ENCODE measurements at places on chromosomes 13 and 19.

GRCh38 chr19:3671680-3672574, 28.3 kb downstream of the PIP5K1C start:
- no peak for DNase-seq

DNA sequence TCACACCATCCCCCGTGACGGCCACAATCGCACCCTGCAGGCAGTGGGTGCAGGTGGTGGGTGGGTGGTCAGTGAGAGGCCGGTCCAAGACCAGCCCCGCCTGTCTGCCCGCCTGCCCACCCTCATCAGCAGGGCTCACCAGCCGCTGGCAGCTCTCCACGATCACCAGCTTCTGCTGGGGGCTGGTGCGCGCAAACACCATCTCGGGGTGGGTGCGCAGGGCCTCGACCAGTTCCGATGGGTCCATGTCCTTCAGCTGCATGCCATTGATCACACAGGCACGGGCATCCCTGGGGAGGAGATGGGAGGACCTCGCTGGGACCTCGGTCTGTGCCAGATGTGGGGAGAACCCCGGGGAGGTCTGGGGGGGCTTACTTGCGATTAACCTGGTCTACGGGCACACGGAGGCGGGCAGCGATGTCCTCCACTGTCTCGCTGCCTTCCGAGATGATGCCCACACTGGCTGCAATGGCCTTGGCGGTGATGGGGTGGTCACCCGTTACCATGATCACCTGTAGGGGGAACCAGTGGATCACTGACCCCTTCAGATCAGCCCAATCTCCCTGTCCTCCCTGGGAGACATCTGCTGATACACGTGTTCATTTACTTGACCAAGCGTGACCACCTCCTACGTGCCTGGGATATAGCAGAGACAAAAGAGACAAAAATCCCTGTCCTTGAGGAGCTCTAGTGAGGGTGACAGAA, 8.0 kb downstream of the ATP4A start:
- no peak for DNase-seq

- DNase-seq: no peak
Observed at GRCh38 chr19:38172001-38172400, 52.0 kb downstream of the DPF1 start.

DNA sequence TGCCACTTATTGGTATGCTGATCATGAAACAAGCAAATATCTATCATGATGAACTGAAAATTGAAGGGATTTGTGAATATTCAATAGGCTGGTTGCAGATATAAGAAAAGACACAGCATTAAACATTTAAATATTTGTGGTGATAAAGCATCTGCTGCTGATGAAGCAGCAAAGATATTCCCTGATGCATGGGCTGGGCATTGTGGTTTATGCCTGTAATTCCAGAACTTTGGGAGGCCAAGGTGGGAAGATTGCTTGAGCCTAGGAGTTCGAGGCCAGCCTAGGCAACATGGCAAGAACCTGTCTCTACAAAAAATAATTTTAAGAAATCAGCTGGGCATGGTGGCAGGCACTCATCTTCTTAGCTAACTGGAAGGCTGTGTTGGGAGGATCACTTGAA, 54.5 kb downstream of the GPR180 start:
- no peak for DNase-seq

DNA sequence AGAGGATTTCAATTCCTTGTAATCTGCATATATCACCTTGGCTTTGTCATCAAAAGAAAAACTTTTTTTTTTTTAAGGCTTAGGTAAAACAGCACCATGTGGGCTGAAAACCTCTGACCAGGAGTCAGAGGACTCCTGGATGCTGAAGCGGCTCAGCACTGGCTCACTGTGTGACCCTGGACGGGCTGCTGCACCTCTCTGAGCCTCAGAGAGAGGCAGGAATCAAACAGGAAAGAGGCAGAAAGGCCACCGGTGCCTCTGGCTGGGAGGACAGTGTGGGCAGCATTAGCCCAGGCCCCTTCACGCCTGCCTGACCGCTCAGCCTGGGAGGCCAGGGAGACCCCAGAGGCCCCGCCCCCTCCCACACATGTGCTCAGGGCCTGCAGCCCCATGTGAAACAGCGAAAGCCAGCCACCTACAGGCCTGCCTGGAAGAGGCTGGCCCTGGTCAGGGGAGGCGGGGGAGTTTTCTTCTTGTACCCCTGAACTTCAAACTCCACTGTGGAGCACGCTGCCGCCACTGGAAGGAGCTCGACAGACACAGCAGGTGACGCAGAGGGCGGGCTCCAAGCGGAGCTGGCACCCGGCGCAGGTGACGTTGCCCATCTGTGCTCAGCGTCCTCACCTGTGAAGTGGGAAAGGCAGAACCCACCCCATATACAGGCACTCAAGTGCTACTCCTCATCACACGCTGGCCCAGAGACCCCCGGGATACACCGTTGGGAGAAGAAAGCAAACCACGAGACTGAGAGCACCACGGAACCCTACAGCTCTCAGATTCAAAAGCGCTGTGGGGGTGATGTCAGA, 39.7 kb downstream of the MLLT1 start:
- no peak for DNase-seq

DNA sequence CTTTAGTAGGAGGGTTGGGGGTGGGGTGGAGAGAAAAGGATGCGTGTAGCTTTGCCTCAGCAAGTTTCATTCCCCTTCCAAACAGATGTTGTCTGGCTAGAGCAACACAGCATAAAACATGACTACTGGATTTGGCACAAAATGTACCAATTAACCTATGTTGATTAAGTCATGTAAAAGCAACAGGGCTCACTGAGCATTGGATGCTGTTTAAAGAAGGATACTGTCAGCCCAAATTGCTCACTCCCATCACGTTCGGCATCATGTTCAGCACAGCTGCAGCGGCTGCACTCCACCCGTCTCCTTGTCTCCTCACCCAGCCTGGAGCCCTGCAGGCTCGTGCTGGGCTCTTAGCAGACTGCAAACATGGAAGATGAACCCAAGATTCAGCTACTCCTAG, 77.5 kb downstream of the DLEU7 start:
- DNase-seq: no peak

- no peak for DNase-seq
Observed at GRCh38 chr19:48154003-48154402, 16.1 kb downstream of the LIG1 start.

GRCh38 chr13:34076943-34077703, 259.2 kb downstream of the RFC3 start:
- DNase-seq: peak; percentile 9

GRCh38 chr19:16608290-16608739, 19.7 kb downstream of the MED26 start:
- no peak for DNase-seq

GRCh38 chr13:40679480-40679985, 13.1 kb upstream of the FOXO1 start:
- no peak for DNase-seq

GRCh38 chr19:29483641-29483920, 42.2 kb upstream of the VSTM2B start:
- DNase-seq: no peak

DNA sequence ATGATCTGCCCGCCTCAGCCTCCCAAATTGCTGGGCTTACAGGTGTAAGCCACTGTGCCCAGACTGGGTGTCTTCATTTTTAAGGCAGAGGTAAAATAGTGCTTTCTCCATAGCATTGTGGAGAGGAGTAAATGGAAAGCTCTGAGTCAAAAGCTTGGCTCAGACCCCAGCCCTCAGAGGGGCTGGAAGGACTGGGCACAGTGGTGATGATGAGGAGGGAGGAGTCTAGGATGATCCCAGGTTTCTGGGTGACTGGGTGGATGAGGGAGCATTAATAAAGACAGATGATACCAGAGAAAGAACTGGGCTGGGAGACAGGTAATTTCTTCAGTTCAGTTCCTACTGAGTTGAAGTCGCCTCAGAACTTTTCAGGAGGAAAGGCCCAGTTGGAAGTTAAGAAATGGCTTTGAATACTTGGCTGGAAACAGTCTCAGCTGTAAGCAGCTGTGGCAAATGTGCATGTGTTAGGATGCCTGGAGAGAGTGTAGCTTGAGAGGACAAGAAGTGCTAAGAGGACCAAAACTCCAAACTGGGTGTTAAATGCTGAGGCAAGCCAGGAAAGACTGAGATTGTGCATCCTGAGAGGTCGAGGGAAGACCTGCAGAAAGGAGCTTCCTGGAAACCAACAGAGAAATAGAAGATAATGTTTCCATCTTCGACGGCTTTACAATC, 37.1 kb upstream of the MEDAG start:
- DNase-seq: no peak

DNA sequence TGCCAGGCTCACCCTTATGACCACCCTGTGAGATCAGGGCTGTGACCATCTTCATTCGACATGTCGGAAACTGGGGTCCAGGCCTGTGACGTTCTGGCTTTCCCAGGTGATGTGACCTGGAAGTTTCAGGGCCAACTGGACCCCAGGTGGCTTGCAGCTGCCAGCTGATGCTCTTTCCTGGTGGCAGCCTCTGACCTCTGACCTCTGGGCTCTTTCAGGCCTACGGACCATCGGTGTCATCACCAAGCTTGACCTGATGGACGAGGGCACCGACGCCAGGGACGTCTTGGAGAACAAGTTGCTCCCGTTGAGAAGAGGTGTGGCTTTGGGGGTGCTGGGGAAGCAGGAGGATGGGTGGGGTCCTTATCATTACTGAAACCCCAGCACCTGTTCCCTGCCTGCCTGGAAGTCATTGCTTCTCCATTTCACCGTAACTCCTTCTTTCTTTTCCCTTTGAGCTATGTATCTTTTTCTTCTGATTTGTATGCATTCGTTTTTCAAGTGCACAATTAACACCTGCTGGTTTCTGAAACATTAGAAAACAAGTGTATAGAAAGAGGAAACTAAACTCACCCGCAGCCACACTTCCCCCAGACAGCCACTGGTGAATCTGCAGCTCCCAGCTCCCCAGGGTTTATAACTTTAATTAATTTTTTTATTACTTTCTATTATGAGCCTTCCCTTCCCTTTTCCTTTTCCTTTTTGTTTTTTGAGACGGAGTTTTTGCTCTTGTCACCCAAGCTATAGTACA, 58.9 kb downstream of the TMED1 start:
- DNase-seq: no peak

DNA sequence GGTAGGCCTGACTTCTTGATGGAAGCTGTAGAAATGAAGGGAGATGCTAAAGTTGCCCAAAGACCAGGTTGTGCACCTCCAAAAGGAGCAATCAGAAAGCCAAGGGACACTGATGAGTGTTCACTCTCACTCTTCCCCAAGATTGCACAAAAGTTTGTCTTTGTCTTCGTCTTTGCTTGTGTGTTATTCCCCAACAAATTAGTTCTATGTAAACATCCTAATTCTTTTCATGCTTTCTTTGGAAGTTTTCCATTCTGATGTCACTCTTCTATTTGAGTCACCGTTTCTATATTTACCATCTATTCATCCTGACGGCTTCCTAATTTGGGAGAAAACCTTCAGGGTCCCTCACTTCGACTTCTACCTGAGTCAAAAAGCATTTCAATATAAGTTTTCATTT, 3.7 kb upstream of the TMEM272 start:
- DNase-seq: no peak

GRCh38 chr19:41637484-41637883, 10.6 kb upstream of the CEACAM4 start:
- no peak for DNase-seq

DNA sequence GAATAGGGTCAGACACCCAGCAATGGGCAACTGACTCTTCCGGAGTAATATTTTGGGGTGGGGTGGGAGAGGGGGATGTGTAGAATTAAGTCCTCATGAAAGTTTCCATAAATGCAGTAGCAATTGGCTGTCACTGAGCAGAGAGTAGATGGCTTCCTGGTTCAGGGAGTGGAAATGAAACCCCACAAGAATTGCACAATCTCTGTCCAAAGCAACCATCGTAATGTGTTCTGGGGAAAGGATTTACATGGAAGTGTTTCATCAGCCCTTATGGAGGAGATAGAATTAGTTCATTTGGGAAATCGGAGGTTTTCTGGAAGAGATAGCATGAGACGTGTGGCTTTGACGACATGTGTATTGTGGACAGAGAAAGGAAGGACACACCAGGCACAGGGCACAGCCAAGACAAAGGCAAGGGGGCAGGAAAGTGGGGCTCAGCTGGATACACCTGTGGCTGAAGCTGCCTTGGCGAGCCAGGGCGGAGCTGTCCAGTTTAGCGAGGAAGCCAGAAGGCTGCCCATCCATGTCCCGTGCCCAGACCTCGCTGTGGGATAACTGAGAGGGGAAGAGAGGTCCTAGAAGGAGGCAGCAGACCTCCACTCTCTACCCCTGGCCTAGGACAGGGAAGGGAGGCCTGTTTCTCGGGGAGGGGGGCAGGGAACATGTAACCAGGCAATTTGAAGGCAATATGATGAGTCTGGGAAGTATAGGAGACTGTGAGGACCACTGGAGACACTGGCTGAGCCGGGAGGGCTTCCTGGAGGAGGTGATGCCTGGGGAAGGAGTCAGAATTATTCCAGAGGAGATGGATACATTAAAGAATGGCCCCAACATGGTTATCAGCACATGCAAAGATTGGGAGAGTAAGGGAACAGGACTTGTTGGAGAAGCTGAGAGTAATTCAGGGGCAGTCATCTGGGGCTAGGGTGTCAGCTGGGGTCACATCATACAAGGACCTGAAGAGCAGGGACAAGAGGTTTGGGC, 2.6 kb upstream of the CLEC4G start:
- no peak for DNase-seq

- peak; percentile 73 for DNase-seq
Observed at GRCh38 chr13:21079761-21080592, 18.6 kb upstream of the LATS2 start.

DNA sequence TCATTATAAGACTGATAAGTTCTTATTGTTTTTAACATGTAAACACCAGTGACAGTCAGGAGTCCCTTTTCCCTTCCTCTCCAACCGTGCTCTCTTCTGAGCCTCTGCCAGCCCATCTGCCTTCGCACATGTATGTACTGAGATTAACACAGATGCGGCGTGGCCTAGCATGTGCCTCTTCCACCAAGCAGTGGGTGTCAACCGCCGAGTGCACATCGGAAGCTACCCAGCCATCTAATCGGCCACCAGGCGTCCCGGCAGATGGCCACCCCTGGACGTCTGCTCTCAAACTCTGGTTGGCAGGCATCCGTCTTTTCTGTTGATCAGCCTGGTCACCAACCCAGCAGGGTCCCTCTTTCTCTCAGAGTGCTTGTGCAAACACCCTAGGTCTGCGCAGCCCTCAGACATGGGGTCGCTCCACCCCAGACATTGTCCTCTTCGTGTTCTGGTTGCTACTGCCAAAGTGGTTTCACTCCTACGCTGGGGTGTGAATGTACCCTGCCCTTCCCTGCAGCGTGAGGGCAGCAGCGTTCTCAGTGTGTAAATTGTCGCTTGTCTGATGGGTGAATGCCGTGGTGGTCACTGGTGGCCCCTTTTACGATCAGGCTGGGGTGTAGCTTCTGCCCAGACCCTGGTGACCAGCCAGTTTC, 57.7 kb upstream of the LDLR start:
- no peak for DNase-seq

DNA sequence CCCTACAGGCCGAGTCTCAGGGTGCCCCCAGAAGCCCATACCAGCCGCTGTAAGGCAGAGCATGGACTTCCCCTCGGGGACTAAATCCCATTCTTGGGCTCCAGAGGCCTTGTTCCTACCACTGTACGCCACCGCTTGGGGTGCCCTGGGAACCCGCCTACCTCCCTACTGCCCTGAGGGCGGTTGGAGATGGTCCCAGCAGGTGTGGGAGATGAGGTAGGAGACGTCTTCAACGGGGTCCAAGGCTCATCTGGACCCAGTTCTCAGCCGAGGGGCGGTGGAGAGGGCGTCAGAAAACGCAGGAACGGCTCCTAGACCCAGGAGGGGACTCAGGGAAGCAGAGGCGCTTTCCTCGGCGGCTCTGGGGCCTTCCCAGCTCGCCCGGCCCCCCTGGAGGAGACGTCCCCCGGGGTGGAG, 833 bp upstream of the ZIK1 start:
- no peak for DNase-seq

GRCh38 chr19:11007962-11008532, 47.2 kb downstream of the SMARCA4 start:
- DNase-seq: no peak

GRCh38 chr19:4051175-4052101, 15.3 kb downstream of the ZBTB7A start:
- no peak for DNase-seq
